ENCODE measurements at places on chromosomes 1 and 21. TPM values are rescaled to one million over a fixed set of nuclear protein-coding genes. Genes with fewer than 3 reads are reported as not detected.

- no peak for DNase-seq
Observed at GRCh38 chr1:25958465-25958864, 39.4 kb downstream of the PAFAH2 start.

DNA sequence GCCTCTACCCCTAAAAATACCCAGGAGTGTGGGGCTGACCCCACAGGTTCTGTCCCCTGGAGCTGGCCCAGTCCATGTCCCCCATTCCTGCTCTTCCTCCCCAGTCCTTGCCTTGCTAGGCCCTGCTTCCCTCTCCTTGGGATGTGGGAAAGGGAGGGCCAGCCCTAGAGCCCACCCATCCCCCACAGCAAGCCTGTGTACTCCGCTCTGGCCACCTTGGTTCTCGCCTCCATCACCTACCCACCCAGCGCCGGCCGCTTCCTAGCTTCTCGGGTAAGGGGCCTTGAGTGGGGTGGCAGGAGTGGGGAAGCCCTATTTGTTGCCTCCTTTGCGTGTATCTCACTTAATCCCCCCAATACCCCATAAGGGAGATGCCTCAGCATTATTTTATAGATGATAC is 6.7 kb downstream of the CLCNKB start:
- DNase-seq: no peak

DNA sequence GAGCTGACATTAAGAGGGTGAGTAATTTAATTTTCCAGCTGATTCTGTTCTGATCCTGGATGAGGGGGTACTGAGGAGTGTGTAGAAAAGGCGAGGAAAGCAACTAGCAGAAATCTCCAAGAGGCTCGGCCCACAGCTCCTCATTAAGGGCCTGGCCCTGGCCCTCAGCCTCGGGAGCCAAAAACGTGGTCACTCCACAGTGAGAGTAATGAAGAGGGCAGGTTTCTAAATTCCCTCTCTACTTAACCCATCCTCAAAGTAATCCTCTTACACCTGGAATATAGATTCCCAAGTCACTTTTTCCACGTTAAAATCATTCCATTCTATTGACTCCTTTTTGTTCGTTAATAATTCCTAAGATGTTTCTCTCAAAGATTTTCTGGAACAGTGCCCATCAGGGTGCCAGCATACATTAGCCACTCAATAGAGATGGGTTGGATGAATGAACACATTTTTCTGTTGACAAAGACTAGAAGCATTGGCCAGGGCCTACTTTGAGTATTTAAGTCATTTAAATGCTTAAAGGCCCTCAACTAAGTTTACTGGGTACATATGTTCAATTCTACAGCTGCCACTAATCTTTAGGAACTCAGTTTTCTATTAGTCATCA is 1.1 kb upstream of the COL11A1 start:
- DNase-seq: no peak

- DNase-seq: no peak
Observed at GRCh38 chr1:154931940-154932487, 4.5 kb downstream of the PMVK start.

GRCh38 chr1:217929213-217929885 is 298.2 kb downstream of the SPATA17 start:
- no peak for DNase-seq

DNA sequence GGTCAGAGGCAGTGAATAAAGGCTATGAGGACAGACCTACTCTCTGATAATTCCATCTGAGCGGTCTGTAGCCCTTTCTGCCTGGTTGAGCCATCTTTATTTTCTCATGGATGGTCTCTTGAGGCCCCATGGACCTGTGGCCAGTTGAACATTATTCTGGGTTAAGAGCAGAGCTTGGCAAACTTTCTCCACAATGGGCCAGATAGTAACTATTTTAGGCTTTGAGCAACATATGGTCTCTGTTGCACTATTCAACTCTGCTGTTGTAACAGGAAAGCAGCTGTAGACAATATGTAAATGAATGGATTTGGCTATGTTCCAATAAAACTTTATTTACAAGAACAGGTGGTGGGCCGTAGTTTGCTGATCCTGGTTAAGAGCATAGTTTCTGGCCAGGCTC is 62.7 kb downstream of the KAZN start:
- no peak for DNase-seq

GRCh38 chr1:197355248-197355995 is 87.4 kb downstream of the CRB1 start:
- DNase-seq: no peak

- no peak for DNase-seq
Observed at GRCh38 chr1:47814612-47815395, 182.4 kb downstream of the TRABD2B start.

- DNase-seq: no peak
Observed at GRCh38 chr1:164689672-164690511, 130.9 kb downstream of the PBX1 start.

- peak; percentile 32 for DNase-seq
Observed at GRCh38 chr1:36703526-36704208, 221.0 kb upstream of the CSF3R start.

Gene PCSK9
- 11.2 TPM for total RNA-seq

Gene SH2D1B
- 1.9 TPM for total RNA-seq

Gene TMEM240
- 3.6 TPM for total RNA-seq

Gene ADGRB2
- 15.1 TPM for total RNA-seq

Gene LAX1
- total RNA-seq: 9.9 TPM
